ENCODE measurements at places on chromosomes 11 and 22. TPM values are rescaled to one million over a fixed set of nuclear protein-coding genes. Genes with fewer than 3 reads are reported as not detected.
A peak's percentile ranks its signal among the peaks of the same experiment; 100 is the strongest.

CHRM4 gene
- total RNA-seq = 0.23 TPM

SOX10 gene
- total RNA-seq = 0.67 TPM

APOL4 gene
- total RNA-seq = 0.35 TPM

APOBEC3F gene
- 8.6 TPM for total RNA-seq

CAVIN3 gene
- 10.8 TPM for total RNA-seq

UCP2 gene
- total RNA-seq = 4.6 TPM

SYT9 gene
- total RNA-seq = 1.0 TPM

DNA sequence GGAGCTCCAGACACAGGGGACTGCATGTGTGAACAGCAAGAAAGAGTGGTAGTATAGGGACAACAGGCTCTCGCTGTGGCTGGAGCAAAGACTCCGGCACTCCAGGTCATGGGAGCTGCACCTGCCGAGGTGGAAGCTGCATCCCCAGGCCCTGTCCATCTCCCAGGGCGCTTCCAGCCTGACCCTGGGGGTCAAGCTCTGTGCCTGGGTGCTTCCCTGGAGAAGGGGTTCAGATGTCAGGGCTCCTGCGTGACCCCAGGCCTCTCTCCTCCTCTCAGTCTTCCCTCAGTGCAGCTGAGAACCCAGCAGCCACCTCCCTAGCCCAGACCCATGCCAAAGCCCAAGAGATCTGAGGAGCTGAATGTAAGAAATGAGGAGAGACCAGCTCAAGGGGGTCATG is 3.4 kb downstream of the TMPRSS4 start:
- no peaks in the 10 kb centered on the region for H3K4me1 ChIP-seq
- H3K4me3 ChIP-seq = no peak overlapping the region
- H3K36me3 ChIP-seq = no peaks in the 10 kb centered on the region
- H3K27ac ChIP-seq = no peak overlapping the region
- DNase-seq = no peak
- no peaks in the 10 kb centered on the region for H3K27me3 ChIP-seq

- H3K36me3 ChIP-seq = no peaks in the 10 kb centered on the region
- H3K4me1 ChIP-seq = no peaks in the 10 kb centered on the region
- no peak overlapping the region for H3K27ac ChIP-seq
- no peak for DNase-seq
Measured at GRCh38 chr22:42473484-42474193, 41.4 kb upstream of the NFAM1 start.

DNA sequence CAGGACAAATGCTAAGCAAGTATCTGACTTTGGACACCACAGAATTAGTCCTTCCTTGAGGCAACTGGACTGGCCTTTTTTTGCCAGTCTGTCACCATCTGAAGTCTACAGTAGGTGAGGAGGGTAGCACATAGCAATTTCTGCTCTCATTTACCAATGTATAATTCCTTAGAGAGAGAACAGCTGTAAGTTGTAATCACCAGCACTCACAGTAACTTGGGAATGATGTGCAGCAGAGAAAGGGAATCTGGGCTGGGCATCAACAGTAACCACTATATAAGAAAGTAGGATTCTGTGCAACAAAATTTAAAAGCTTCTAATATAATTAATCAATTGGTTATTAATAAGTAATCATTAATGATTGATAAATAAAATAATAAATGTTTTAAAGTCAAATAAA is 86.3 kb upstream of the FAT3 start:
- H3K4me3 ChIP-seq = no peak overlapping the region
- no peaks in the 10 kb centered on the region for H3K36me3 ChIP-seq
- H3K27ac ChIP-seq = no peak overlapping the region
- H3K27me3 ChIP-seq = no peaks in the 10 kb centered on the region
- DNase-seq = no peak
- no peaks in the 10 kb centered on the region for H3K4me1 ChIP-seq

- no peaks in the 10 kb centered on the region for H3K27me3 ChIP-seq
- H3K36me3 ChIP-seq = no peaks in the 10 kb centered on the region
- no peak overlapping the region for H3K27ac ChIP-seq
- H3K4me3 ChIP-seq = no peak overlapping the region
Measured at GRCh38 chr11:130301002-130301401, 13.7 kb downstream of the ZBTB44 start.

DNA sequence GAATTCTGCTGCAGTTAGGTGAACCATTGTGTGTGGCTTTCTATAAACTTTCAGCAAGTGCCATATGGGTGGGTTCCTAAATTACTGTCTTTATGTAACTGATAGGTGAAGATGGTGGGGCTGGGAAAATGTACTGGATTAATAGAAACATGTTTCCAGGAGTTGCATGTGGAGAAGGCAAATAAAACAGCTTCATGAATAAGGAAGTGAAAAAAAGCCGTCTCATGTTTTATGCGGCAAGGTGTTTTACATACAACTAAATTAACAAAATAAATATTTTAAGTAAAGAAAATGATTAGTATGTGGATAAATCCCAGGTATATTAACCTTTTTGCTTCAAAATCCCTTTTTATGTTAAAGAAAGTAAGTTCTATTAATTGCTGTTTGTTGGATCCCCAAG is 67.2 kb downstream of the EXT2 start:
- no peak overlapping the region for H3K27ac ChIP-seq
- H3K4me3 ChIP-seq = no peak overlapping the region
- no peaks in the 10 kb centered on the region for H3K4me1 ChIP-seq
- DNase-seq = no peak
- no peaks in the 10 kb centered on the region for H3K27me3 ChIP-seq

DNA sequence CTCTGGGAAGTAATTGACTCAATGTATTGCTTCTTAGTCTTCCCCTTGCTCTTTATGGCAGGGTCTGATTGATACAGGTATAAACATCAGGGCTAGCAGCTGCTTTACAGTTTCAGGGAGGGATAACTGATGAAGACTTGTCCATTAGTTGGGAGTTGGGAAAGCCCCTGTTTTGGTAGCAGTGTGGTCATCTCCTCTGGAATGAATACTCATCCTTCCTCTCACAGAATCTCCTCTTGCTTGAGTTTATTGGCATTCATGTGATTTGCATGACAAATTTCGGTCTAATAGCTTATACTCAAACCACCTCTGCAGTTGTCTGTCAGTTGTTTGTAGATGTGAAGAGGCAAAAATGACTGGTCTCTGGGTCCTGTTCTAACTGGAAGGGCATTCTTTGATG is 79.7 kb downstream of the FAT3 start:
- DNase-seq = no peak
- no peak overlapping the region for H3K4me3 ChIP-seq
- H3K4me1 ChIP-seq = no peaks in the 10 kb centered on the region
- no peaks in the 10 kb centered on the region for H3K27me3 ChIP-seq
- H3K27ac ChIP-seq = no peak overlapping the region

DNA sequence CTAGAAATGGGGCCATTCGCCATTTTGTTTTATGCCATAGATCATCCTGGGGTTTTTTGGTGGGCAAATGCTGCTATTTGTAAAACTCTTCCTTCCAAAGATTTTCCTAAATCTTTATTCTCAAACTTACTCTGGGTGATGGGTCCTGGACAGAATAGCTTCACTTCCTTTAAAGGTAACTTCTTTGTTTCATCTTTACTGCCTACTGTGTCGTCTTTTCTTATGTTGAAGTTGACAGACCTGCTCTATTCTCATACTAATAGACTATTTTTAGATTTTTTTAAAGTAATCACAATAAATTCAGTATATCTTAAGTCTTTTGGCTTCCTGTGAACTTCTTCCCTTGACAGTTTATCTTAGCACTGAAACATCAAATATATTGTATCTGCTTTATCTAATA is 98.6 kb downstream of the YAP1 start:
- no peaks in the 10 kb centered on the region for H3K4me1 ChIP-seq
- no peak overlapping the region for H3K4me3 ChIP-seq
- H3K27me3 ChIP-seq = no peaks in the 10 kb centered on the region
- no peak for DNase-seq
- peaks cover 13% of the 10 kb centered on the region for H3K36me3 ChIP-seq

DNA sequence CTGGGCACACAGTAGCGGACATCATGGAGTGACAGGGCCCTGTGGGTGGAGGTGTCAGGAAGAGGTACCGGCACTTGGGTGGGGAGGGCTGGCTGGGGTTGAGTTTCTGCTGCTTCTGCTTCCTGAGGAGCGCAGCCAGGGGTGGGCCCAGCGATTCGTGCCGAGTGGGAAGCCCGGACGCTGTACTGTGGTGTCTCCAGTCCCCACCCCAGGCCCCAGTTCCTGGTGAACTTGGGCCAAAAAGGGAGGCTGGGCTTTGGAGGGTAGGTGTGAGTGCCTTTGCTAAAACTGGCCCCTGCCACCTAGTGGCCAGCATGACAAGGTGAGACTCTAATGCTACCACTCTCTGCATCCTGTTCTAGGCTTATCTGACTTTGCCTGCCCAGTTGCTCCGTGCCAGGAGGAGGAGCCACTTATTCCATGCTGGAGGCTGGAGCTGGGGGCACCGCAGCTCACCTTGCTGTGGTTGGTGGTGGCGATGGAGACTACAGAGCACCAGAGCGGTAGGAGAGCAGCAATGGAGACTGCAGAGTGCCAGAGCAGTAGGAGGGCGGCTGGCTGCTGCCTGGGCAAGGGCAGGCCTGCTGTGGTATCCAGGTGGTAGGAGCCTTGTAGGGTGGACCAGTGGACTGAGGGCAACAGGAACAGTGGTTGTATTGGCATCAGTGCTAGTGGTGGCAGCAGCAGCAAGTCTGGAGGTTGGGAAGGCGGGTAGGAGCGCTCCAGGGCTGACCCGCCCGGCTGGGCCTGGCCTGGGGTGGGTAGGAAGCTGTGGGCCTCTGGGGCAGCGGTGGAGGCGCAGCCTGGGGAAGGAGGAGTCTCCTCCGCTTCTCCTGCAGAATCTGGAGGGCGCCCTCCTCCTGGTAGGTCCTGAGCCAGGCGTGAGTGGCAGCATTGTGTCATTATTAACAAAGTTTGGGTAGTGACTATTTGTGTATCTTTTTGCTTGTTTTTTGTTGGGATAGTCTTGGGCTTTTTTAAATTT is 2.2 kb upstream of the RFPL2 start:
- peaks cover 6% of the 10 kb centered on the region for H3K27me3 ChIP-seq
- H3K4me3 ChIP-seq = no peak overlapping the region
- DNase-seq = no peak
- no peaks in the 10 kb centered on the region for H3K4me1 ChIP-seq
- H3K36me3 ChIP-seq = no peaks in the 10 kb centered on the region
- H3K27ac ChIP-seq = no peak overlapping the region

- no peaks in the 10 kb centered on the region for H3K27me3 ChIP-seq
- no peak for DNase-seq
- no peak overlapping the region for H3K4me3 ChIP-seq
- H3K27ac ChIP-seq = no peak overlapping the region
Measured at GRCh38 chr11:117584056-117584830, 212.8 kb downstream of the DSCAML1 start.

- H3K27ac ChIP-seq = no peak overlapping the region
- H3K36me3 ChIP-seq = no peaks in the 10 kb centered on the region
- no peaks in the 10 kb centered on the region for H3K4me1 ChIP-seq
- no peaks in the 10 kb centered on the region for H3K27me3 ChIP-seq
- H3K4me3 ChIP-seq = no peak overlapping the region
- no peak for DNase-seq
Measured at GRCh38 chr11:121886005-121886734, 229.8 kb downstream of the BLID start.

- H3K4me1 ChIP-seq = no peaks in the 10 kb centered on the region
- DNase-seq = no peak
- no peak overlapping the region for H3K4me3 ChIP-seq
- H3K27me3 ChIP-seq = no peaks in the 10 kb centered on the region
- no peaks in the 10 kb centered on the region for H3K36me3 ChIP-seq
Measured at GRCh38 chr11:92332986-92333385, 108.4 kb downstream of the FAT3 start.

DNA sequence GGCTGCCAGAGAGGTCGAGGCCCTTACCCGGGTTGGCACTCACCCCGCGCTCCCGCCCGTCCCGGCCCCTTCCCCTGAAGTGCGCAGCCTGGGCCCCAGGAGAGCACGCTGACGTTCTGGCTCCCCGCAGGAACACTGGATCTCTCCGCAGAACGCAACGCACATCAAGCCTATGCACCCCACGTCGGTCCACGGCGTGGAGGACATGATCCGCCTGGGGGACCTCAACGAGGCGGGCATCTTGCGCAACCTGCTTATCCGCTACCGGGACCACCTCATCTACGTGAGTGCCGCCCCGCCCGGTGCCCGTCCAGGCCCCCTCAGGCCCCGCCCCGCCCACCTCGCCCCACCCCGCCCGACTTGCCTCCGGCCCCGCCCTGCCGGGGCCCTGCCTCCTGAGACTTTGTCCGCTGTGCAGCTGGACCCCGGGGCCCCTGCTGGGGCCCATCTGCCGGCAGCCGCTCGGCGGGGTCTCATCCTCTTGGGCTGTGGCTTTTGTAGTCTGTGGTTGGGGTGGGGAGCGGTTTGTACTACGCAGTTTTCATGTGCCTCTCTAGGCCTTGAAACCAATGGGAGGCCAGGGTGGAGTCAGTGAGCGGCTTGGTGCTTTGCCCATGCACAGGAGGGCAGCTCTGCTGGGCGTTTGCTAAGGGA is 19.7 kb downstream of the MYO7A start:
- no peaks in the 10 kb centered on the region for H3K27me3 ChIP-seq
- no peak overlapping the region for H3K27ac ChIP-seq
- H3K4me3 ChIP-seq = peak overlapping the region; percentile 14
- H3K36me3 ChIP-seq = no peaks in the 10 kb centered on the region
- H3K4me1 ChIP-seq = no peaks in the 10 kb centered on the region

GRCh38 chr11:25612806-25613205 is 719.1 kb upstream of the ANO3 start:
- no peaks in the 10 kb centered on the region for H3K36me3 ChIP-seq
- no peaks in the 10 kb centered on the region for H3K27me3 ChIP-seq
- H3K4me3 ChIP-seq = no peak overlapping the region

DNA sequence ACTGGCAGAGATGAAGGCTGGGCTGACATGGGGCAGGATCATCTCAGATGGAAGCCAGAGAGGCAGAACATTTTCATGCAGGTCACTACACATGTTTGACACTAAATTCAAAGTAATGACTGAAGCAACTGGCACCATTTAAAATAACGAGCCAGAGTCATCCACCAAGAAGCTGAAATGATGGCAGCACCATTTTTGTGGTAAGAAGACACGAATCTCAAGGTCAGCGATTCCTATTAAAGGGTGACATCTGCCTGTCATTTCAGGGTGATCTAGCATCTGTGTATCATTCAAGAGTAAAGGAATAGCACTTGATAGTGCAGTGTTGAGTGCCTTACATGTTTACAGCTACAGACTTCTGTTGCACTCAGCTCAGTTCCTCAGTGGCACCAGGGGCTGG is 113.4 kb upstream of the C11orf87 start:
- no peak overlapping the region for H3K4me3 ChIP-seq
- no peaks in the 10 kb centered on the region for H3K36me3 ChIP-seq
- no peak for DNase-seq
- H3K27me3 ChIP-seq = no peaks in the 10 kb centered on the region
